T-helper 22 cell (primary cell): ENCODE measurements at places on chromosomes 7 and 10.

DNA sequence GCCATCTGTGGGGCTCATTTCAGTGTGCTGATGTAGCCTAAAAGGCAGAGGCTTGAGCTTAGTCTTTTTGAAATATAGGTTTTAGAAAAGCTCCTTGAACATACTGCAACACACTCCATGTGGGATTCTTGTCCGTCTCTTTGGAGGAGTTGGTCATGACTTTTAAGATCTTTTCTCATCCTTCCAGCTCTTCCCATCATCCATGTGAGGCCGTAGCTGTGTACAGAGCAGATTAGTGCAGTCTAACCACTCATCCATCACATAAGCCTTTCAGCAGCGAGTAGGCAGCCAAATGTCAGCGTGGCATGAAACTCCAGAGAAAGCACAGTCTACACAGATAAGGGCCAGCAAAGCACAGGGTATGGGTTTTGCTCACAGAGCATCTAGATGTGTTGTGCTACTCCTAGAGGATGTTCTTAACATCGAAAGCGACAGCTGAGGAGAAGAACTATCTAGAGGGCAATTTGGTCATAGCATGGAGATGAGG lies 28.1 kb upstream of the NPVF start:
- no peak for DNase-seq

DNA sequence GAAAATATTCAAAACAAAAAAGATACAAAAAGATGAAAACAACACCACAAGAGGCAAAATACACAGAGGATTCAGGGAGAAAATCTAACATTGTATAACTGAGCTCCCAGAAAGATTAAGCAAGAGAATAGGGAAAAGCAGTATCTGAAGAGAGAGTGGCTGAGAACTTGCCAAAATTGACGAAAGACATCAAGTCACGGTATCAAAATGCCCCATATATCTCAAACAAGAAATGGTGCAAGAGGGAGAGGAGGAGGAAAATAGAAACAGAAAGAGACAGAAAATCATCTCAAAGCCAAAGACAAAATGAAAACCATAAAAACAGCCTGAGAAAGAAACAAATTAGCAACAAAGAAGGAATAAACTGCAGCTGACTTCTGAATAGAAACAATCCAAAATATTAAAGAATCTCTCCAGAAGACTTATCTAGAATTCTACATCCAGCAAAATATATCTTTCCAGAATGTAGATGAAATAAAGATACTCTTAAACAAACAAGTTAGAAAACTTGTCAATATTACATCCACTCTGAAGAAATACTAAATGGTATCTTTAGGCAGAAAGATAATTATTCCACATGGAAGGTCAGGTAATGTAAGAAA lies 5.5 kb downstream of the USP6NL start:
- no peak for DNase-seq

DNA sequence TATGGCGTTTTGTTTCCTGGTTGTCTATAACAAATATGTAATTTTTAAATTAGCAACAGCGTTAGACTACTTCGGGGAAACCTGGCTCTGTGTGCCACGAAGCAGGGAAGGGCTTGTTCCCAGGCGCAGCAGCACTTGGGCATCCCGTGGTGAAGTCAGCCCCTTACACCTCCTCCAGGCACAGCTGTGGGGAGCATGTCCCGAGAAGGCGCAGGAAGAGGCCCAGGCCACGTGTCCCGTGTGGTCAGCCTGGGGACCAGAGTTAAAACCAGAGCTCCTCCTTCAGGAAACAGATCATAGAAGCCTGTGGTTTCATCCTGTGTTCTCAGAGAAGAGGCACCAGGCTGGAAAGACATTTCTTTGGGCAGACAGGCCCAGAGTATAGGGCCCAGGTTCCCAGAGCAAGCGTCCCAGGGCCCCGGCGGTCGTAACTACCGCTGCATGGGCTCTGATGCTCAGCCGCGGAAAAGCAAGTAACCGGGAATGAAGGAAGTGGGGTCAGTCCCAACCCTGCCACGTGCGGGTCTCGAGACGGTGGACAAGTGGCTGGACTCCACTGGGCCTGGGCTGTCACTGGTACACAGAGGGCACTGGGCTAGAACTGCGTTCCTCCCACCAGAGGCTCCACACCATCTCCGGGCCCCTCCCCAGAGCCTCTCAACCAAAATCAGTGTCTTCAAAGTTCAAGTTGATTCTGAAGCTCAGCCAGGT lies 7.1 kb downstream of the NUDT1 start:
- DNase-seq: no peak

- DNase-seq: no peak
Measured at GRCh38 chr10:51397695-51398094, 301.7 kb downstream of the CSTF2T start.

GRCh38 chr10:60921633-60922032 lies 22.4 kb downstream of the RHOBTB1 start:
- no peak for DNase-seq

DNA sequence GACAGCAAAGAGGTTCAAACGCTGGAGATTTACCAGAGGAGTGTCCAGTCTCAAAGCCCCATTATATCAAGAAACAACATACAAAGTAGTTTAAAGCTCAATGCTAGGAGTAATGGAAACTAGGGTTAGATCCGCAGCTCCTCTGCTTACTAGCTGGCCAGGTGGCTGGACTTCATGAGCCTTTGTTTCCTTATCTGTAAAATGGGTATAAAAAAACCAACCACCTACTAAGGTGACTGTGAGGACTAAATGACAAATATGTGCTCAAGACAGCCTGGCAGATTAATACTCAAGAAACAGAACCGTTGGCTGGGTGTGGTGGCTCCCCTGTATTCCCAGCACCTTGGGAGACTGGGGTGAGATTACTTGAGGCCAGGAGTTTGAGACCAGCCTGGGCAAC lies 5.8 kb upstream of the RBM20 start:
- DNase-seq: no peak

- DNase-seq: no peak
Measured at GRCh38 chr7:128164061-128164954, 76.8 kb upstream of the LEP start.

GRCh38 chr7:114107522-114107921 lies 188.7 kb upstream of the PPP1R3A start:
- DNase-seq: no peak
